Activated CD8-positive, alpha-beta memory T cell treated with anti-CD3 and anti-CD28 coated beads for 1 hour (primary cell): ENCODE measurements at places on chromosomes 2 and 18.

DNA sequence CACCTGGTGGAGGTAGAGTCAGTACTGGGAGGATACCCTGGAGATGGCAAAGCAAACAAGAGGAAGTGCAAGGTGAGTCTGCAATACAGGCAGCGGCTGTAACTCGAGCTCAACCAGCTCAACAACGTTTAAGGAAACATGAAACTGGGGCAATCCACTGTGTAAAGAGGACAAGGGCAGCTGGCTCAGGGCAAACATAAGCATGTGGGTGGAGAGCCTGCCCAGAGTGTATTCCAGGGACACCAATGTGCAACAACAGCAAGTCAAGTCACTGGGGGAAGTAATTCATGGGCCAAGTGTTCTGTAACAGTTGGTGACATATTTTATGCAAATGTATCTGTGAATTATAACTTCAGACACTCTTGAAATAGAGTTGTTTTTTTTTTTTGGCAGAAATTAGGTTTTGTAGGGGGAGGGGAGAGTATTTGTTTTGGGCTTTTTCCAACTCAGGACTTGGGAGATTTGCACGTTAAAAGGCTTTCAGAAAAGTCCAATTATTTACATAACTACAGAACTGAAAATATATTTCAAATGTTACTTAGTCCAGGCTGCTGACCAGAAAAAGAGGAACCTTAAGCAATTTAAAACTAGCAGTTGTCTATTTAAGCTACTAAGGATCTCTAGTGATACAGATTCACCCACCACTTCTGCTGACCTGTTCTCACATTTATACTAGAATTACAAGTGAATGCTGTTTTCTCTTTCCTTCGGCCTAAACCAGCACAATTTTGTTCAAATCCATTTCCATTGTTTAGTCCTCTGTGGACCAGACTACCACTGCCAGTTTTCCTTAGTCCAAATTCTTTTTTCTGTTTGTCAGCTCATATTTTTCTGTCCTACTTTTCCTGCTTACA lies 18.6 kb downstream of the NRXN1 start:
- no peak for DNase-seq

DNA sequence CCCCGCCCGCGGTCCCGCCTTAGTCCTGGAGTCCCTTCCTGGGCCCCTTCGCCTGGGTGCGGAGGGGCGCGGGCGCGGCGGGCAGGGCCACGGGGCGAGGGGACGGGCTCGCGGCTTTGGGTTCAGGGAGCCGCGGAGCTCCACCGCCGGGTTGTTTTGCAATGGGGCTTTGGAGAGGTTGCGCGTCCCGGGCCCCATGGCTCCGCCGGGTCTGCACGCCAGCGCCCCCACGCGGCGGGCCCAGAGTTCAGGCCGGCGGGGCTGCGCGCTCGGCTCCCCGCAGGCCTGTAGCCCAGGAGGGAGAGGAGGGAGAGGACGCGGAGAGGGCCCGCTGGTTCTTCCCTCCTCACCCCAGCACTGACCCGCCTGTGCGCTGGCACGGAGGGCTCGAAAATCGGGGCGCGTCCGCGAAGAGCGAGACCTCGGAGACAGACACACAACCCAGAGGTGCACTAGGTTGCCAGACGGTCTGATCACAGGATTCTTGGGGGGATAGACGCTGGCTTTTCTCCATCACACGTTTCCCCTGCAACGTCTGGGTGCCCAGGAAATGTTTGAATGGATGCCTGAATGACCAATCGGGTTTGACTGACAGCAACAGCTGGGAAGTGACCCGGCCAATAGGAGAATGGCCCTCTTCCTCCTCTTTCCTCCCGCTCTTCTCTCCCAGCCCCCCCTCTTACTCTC lies 4.9 kb upstream of the SIX2 start:
- no peak for DNase-seq

GRCh38 chr2:162885281-162886070 lies 46.9 kb upstream of the KCNH7 start:
- no peak for DNase-seq

DNA sequence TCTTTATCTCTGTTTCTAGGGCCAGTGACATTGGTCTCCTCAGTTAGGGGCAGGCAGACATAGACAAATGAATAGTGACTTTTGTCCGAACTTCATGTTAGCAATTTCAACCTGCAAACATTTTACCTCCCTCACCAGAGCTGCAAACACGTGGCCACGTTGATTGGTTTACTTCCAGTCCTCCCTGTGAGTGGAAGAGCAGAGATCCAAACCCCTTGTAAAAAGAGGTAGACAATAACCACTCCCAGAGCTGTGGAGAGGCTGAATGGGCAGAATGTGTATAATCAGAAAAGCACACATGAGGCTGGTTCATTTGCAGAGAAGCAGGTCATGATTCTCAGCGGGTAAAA lies 31.1 kb downstream of the CTIF start:
- no peak for DNase-seq

GRCh38 chr2:218833023-218833609 lies 1.5 kb upstream of the PRKAG3 start:
- DNase-seq: no peak

GRCh38 chr2:22628906-22629305 lies 756.1 kb upstream of the KLHL29 start:
- no peak for DNase-seq
